Activated CD4-positive, alpha-beta T cell treated with anti-CD3 and anti-CD28 coated beads for 24 hours (primary cell): ENCODE measurements at places on chromosomes 1 and 21.

DNA sequence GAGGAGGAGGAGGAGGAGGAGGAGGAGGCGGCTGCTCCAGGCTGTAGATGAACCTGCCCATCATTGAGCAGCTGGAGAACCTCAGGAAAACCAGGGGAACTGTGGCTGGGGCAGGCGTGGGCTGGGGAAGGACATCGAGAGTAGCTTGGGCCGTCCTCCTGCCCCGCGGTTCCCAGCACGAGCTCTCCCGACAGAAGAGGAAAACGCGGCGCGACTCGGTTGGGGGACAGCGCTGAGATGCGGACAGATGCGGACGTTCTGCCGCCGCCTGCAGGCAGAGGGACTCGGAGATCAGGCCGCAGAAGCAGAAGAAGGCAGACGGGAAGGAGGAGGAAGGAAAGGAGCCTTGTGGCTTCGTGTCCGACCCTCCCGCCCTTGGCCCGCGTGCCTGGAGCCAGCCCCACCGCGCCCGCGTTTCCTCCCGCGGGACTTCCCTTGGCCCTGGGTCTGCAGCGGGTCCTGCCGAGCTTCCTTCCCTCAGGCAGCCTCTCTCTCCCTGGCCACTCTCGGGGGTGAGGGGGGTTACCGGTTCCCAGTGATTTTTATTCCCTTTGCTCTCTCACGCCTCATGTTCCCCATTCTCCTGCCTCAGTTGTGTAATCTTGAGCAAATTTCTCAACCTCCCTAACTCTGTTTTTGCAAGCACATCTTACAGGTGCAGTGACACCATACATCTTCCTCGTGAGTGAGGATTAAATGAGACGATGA is 1.7 kb upstream of the TNFRSF9 start:
- no peak for DNase-seq

GRCh38 chr21:28871388-28872010 is 121.2 kb downstream of the LTN1 start:
- DNase-seq: no peak

DNA sequence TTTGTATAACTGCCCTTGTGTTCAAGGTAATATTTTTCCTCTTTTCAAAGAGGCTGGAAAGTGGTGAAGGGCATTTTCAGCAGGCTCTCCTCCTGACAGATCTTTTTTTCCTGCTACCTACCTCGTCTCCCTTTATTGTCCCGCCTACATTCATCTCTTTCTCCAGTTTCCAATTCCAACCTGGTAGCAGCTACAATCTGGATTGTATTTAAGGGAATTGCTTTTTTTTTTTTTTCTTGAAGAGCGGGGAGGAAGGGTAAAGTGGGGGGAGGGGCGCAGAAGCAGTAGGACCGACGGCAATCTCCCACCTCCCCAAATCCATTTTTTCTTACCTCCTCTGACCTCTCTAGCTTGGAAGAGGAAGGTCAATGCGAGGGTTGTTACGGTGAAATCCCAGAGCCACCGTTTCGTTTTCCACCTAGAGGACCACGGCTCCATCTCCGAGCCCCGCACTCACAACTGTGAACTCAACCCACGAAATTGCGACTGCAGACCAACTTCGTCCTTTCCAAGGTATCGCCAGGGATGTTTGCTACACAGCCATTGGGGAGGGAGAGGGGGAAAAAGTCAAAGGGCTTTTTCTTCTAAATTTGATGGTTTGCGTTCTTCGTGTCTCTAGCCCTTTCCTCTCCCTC is 464 bp downstream of the COL11A1 start:
- DNase-seq: no peak

DNA sequence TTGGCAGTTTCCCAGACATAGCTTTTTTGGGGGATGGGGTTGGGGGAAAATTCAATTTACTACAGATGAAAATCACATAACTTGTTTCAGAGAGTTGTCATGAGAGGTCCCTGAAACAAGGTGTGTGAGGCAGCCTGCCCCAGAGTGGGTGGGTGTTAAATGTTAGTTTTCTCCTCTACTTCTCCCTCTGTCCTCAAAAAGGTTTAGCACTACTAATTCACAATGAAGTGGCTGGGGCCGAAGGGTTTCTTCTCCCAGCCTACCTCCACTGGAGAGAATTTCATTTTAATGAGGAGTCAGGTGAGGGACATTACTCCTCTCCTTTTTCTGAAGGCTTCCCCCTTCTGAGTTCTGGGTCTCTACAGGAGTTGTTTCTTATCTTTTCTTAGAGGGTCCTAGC is 103.3 kb downstream of the C1orf94 start:
- DNase-seq: no peak
